ENCODE measurements at places on chromosomes 3 and 15.

DNA sequence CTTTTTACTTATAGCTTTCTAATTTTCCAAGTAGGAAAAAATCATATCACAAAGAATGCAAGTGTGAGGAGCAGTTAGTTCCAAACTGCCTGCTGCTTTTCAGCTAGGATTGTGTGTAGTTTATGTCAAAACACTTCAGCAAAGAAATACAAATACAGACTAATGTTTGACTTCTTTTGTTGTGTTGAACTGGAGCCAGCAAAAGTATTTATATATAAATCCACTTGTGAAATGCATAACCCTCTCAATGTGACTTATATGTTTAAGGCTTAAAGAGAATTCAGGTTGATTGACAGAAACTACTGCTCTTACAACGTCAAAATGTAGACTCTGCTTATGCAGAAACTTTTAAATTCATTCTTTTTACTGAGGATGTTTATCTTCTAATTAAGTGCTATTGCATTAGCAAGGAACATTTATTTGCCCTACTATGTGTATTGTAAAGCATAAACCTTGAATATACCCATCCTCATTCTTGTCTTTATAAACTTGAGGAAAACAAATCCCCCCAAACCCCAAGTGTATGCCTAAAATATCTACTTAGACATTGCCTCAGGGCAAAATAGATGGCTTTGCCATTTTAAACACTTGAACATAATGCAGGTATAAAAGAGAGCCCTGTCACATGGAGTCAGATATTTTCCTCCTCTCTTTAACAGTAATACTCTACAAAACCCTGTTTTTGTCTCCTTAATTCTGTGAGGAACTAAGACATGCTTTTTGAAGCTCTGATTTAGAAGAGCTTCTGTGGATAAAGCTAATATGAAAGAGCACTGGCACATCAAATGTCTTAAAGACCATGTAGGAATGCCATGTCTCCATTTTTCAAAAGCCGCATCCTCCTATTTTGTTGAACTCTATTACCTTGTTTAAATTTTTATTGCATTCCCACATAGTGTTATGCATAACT lies 302.8 kb upstream of the TBC1D5 start:
- no peak for DNase-seq

DNA sequence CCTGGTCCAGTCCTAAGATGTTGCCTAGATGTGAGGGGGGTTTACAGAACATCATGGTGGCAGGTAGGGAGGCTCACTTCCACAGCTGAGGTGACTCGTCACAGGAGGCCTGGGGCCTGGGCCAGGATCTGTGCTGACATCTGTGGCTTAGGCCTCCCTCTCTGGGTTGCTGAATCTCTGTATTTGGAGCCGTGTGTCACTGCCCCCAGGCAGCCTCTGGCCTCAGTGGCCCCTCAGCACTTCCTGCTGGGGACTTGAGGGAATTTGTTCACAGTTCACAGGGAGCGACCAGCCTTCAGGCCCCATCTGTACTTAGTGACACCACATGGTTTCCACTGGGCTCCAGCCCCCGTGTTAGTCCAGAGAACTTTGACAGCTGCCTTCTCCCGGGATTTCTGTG lies 41.7 kb upstream of the ADAMTSL3 start:
- DNase-seq = no peak

DNA sequence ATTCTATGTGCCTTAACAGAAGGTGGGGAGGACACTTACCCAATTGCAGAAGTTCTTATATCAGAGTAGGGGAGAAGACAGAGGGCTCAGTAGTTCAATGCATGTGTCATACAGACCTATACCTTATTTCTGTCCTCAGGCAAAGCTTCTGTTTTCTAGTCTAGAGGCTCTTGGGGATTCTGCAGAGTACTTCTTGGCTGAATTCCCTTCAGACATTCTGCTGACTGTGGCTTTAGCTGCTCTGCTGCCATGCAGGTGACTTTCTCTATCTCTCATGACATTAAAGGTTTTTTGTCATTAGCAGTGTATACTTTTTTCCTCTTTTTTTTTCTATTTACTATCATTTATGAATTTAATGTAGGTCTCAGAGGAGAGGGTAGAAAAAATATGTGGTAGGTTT lies 172.8 kb upstream of the PLSCR5 start:
- no peak for DNase-seq

DNA sequence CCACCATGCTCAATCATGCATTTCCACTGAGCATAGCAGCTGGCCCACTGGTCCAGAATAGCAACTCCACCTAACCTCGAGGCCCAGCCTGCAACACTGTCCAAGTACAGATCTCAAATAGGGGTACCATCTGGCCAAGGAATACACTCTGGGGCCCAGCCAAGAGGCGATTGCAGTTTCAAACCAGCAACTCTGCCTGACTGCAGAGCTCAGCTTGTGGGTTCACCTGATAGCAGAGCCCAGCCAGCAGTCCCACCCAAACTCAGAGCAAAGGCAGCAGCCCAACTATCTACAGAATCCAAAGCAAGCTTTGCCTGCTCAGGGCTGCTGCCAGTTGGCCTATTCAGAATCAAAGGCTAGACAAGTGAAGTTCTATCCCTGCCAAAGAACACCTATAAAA lies 30.5 kb downstream of the POLQ start:
- no peak for DNase-seq

DNA sequence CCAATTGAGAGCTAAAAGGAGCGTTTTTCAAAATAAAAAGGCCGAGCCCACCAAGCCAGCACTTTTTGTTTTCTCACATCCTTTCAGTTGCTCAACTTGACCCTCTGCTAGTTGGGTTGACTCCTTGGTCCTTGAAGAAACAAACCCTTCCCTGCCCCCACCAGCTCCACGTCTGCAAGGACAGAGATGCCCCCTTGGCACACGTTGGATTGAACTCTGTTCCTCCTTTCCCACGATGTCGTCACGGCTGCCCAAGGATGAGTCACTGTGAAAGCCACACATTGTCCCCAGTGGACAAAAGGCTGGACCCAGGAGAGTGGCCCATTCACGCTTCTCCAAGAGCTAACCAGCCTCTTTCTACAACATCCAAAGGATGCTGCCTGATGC lies 43.0 kb upstream of the SPATA12 start:
- DNase-seq = no peak

- no peak for DNase-seq
These were observed 28.5 kb downstream of the ARHGEF3 start for GRCh38 chr3:56772952-56773938.

DNA sequence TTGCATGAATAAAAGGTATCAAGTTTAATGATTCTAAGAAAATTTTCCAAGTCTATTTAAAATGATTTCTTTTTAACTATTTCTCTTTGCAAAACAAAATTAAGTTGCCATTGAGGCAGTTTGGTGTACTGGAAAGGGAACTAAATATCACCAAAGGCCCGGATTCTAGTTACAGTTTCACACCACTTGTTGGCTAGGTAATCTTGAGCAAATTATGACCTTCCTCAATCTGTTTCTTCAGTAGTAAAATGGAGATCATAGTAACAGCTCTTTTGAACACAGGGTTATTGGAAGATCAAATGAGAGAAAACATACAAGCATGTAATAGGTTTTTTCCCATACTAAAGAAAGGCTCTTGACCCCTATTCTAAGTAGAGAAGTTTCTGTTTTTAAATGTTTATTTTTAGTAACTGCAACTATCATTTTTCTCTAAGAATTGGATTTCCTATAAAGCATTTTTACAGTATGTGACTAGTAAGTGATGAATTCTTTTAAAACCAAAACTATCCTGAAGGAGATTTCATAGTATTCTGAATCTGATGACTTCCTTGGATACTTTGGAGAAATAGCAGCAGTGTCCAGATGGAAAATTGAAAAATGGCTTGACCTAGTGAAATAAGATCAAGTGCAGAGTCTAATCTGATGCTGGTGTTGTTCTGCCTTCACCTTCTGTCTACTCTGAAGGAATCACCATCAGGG lies 15.7 kb downstream of the SCAANT1 start:
- no peak for DNase-seq

All from effector memory CD4-positive, alpha-beta T cell (primary cell).